ENCODE measurements at places on chromosomes 2 and 18.

- DNase-seq, result no peak
Observed at GRCh38 chr18:61295153-61295552, 38.1 kb upstream of the CDH20 start.

DNA sequence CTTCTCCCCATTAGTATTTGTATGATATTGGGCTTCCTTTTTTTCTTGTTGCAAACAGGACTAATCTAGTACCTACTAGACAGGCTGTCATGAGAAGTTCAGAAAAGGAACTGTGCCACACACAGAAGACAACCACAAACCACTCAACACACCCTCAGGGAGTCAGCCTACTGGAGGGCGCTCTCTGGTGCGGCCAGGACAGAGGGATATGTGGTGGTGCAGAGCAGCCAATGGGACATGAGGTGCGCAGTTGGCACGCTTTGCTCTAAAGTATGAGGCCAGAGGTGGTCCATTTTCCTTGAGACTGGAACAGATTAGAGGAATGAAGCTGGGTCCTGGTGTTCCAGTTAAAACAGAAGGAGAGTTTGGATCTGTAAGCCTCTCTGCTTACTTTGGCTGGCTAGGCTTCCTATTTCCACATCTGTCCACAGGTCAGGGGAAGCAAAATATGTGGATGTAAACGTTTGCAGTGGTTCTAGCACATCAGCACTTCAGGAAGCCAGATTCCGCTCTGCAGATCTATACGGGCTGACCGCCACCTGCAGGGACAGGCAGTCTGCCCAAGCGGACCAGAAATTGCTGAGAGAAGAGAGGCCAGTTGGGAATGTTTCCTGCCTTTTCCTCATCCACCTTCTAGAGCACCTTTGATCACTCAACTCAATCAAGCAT lies 114.1 kb downstream of the GFPT1 start:
- DNase-seq, result no peak

- no peak for DNase-seq
Observed at GRCh38 chr2:181778621-181779201, 98.4 kb upstream of the NEUROD1 start.

DNA sequence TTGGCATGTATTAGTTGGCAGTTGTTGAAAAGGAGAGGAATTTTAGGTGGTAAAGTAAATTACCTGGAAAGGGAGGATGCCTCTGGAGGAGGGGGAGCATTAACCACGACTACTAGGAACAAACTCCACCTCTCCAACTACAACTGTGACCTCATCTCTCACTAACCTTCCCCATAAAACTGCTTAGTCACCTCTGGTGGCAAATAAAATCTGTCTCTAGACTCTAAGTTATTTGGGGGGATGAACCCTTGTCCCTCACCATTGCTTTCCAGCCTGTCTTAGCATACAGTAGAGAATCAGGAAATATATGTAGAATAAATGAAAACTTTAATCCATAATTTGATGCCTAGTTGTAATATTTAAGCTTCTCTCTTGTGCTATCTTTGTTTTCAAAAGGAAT lies 27.6 kb upstream of the MYO1B start:
- no peak for DNase-seq

DNA sequence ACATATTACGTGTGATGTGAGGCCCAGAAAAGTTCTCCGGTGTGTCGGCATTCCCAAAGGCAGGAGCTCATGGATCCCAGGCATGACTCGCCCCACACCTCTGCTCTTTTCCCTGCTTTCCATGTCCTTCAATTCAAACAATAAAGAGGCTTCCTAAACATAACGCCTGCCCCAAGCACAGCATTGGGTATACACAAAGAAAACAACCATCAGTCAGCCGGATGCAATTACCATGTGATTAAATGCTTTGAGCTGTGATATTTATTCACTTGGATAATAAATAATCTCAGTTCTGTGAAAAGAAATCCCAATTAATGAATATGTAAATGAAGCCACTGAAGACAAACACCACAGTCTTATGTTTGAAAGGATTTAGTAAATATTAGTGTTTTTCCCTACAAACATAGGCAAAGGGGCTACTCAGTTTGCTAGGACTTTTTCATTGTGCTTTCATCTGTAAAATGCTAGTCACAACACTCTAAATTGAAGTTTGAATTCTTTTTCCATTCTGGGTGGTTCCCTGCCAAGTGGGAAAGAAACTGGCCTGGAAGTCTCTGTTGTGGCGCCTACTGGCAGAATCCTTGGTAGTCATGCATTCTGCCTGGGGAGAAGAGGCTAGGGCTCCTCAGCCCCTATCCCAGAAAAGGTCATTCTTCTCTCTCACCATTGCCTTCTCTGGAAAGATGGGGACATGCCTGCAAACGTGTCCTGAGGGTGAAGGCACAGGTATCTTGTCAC lies 144.7 kb downstream of the COL6A3 start:
- no peak for DNase-seq
